Suprapubic skin (tissue), 4 donors: ENCODE measurements at places on chromosomes 2 and 18.

DNA sequence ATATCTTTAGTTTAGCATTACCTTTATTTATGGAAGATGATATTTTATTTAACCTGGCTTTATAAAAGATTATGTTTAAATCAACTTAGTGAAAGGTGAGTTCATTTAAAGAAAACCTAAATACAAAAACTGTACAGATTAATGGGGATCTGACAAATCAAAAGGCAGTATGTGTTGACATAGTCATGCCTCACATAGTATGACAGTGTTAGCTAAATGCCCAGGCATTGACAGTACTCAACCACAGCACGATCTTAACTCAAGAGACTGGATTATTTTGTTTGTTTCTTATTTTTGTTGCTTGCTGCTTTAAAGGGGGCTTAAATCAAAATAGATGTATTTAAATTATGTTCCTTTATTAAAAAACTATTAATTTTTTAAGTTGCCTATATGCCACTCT lies 7.8 kb downstream of the DOK6 start:
- H3K27ac ChIP-seq: no peak overlapping the region
- no peaks in the 10 kb centered on the region for H3K36me3 ChIP-seq
- no peak for DNase-seq
- no peak overlapping the region for H3K4me3 ChIP-seq

DNA sequence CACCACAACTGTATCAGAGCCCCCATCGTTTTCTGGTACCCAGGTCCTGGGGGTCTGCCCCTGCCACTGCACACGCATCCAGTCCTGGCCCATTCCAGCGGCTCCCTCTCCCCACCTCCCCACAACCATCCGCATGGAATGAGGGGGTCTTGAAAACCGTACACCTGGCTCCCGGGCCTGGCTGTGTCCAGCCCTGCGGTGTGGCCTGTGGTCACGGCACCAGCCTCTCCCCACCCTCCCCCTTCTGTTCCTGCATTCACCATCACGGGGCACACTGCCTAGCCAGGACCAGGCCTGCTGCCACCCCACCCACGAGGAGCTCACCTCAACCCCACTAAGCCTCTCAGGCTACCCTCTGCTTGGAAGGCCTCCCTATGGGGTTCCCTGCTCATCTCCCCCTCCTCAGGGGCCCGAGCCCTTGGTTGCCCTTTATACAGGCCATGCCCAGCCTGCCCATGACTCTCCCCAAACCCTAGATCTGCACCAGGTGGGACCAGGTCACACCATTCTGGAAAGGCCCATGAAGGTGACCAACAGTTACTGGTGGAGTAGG lies 11.4 kb downstream of the GPR35 start:
- H3K4me3 ChIP-seq: no peak overlapping the region
- no peak for DNase-seq
- no peak overlapping the region for H3K27ac ChIP-seq
- no peaks in the 10 kb centered on the region for H3K27me3 ChIP-seq
- no peaks in the 10 kb centered on the region for H3K4me1 ChIP-seq

- H3K4me3 ChIP-seq: no peak overlapping the region
- no peak for DNase-seq
- no peak overlapping the region for H3K27ac ChIP-seq
- no peaks in the 10 kb centered on the region for H3K36me3 ChIP-seq
Measured at GRCh38 chr2:223315813-223316212, 263.8 kb downstream of the KCNE4 start.

DNA sequence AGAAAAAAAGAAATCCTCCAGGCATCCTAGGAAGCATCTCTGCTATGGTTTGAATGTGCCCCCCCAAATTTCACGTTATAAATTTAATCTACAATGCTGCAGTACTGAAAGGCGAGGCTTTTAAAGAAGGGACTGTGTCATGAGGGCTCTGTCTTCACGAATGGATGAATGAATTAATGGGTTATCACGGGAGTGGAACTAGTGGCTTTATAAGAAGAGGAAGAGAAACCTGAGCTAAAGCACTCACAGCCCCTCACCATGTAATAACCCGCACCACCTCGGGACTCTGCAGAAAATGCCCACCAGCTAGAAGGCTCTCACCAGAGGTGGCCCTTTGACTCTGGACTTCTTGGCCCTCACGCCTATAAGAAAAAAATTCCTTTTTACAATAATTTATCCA lies 27.6 kb downstream of the RNU4ATAC start:
- no peaks in the 10 kb centered on the region for H3K36me3 ChIP-seq
- no peak overlapping the region for H3K4me3 ChIP-seq
- peaks cover 4% of the 10 kb centered on the region for H3K4me1 ChIP-seq
- no peaks in the 10 kb centered on the region for H3K27me3 ChIP-seq
- no peak for DNase-seq

- no peaks in the 10 kb centered on the region for H3K4me1 ChIP-seq
- H3K36me3 ChIP-seq: no peaks in the 10 kb centered on the region
- DNase-seq: no peak
- no peak overlapping the region for H3K27ac ChIP-seq
Measured at GRCh38 chr2:82826437-82826836, 1632.6 kb downstream of the SUCLG1 start.

DNA sequence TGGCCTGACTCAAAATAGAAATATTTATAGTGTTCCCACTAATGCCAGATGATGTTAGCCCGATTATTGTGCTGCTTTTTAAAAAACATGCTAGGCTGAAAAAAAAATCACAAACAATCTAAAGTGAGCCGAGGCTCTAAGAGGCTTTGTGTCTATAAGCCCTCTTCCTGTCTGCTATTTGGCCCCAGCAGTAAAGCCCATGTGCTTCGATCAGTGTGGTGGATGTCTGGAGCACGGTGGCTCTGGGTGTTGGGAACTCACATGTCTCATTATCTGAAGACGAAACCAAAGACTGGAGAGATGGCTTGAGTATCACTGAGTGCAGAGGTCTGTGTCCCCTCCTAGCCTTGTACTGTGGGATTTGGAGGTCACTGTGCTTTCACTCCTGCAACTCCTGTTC lies 55.1 kb downstream of the INO80C start:
- no peaks in the 10 kb centered on the region for H3K27me3 ChIP-seq
- no peak overlapping the region for H3K4me3 ChIP-seq
- H3K27ac ChIP-seq: no peak overlapping the region
- DNase-seq: no peak
- no peaks in the 10 kb centered on the region for H3K36me3 ChIP-seq

- no peak overlapping the region for H3K27ac ChIP-seq
- H3K4me1 ChIP-seq: no peaks in the 10 kb centered on the region
- H3K4me3 ChIP-seq: no peak overlapping the region
- no peaks in the 10 kb centered on the region for H3K27me3 ChIP-seq
- no peak for DNase-seq
- H3K36me3 ChIP-seq: no peaks in the 10 kb centered on the region
Measured at GRCh38 chr2:59770651-59771050, 782.8 kb downstream of the BCL11A start.

GRCh38 chr2:176174382-176174823 lies 14.1 kb upstream of the HOXD1 start:
- no peak for DNase-seq
- peaks cover 95% of the 10 kb centered on the region for H3K27me3 ChIP-seq
- H3K36me3 ChIP-seq: no peaks in the 10 kb centered on the region
- peaks cover 25% of the 10 kb centered on the region for H3K4me1 ChIP-seq
- no peak overlapping the region for H3K4me3 ChIP-seq

DNA sequence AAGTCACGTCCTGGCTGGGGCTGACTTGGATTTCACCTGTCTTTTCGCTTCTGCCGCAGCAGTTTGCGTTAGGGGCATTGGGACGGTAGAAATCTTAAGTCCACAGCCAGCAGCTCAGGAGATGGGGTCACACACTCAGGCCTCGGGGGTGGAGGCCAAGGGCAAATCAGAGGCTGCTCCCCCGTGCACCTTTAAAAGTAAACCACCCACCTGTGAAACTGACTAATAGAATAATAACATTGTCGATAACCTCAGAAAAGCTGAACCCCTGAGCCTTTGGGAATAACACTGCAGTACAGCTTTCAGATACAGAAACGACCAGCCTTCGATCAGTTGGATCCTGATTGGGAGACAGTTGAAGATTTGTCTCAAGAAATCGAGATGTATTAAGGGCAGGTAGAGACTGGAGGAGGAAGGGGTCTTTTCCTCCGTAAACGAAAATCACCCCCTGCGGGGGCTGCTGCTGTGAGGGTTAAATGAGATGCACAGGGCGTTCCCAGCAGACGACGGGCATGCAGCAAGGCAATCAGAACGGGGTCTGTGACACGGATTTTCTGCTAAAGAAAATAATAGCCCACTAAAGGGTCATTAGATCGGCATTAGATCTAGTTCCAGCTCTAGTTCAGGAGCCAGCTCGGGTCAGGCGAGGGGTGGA lies 16.4 kb upstream of the NFATC1 start:
- DNase-seq: no peak
- H3K27me3 ChIP-seq: peaks cover 4% of the 10 kb centered on the region
- no peak overlapping the region for H3K27ac ChIP-seq
- H3K36me3 ChIP-seq: peaks cover 26% of the 10 kb centered on the region
- H3K4me3 ChIP-seq: no peak overlapping the region

DNA sequence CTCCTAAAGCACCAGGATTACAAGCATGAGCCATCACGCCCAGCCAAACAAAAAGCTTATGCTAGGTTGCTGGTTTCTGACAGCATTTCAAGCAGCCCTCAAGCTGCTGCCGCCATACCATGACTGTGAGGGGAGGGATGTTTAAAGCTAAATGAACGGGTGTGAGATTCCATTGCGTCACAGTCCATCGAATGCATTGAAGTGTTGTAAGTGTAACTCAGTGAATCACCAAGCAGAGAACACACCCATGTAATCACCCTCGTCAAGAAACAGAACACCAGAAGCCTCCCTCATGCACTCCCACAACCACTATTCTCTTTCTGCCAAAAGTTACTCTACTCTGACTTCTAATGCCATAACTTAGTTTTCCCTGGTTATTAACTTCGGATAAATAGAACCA lies 32.8 kb upstream of the MC5R start:
- no peaks in the 10 kb centered on the region for H3K36me3 ChIP-seq
- H3K27me3 ChIP-seq: peaks cover 1% of the 10 kb centered on the region
- DNase-seq: no peak
- H3K4me1 ChIP-seq: no peaks in the 10 kb centered on the region
- H3K4me3 ChIP-seq: no peak overlapping the region

DNA sequence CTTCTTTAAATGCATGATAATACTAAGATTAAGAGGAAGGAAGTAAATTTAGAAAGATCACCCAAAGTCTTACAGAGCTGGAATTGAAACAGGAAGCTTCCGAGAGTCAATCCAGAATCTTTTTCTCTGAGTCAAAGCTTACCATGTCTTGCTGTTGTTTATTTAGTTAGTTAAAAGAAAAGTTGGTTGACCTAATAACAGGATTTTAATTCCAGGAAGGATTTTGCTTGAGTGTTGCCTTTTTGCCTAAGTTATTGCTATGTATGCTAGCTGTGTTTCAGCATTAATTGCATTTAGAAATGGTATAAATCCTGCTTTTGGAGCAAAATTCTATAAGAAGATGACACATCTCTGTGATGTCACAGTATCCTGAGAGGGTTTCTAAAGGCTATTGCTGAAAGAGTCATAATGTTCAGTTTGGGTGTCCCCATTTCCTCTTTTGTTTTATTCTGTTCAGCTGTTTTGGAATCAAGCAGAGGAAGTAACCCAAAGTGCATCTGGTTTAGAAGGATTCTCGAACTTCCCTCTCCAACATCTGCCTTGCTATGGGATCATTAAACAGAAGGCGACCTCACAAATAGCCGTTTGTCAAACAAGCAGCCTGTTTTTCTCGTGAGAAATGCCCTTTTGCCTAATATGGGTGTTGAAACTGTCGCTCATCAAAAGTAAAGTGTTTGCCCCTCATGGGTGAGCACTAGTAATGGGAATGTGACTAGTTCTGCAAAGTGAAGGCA lies 271.5 kb upstream of the MMADHC start:
- peaks cover 13% of the 10 kb centered on the region for H3K4me1 ChIP-seq
- no peaks in the 10 kb centered on the region for H3K36me3 ChIP-seq
- peak overlapping the region; percentile 45 for H3K27ac ChIP-seq
- no peak for DNase-seq

DNA sequence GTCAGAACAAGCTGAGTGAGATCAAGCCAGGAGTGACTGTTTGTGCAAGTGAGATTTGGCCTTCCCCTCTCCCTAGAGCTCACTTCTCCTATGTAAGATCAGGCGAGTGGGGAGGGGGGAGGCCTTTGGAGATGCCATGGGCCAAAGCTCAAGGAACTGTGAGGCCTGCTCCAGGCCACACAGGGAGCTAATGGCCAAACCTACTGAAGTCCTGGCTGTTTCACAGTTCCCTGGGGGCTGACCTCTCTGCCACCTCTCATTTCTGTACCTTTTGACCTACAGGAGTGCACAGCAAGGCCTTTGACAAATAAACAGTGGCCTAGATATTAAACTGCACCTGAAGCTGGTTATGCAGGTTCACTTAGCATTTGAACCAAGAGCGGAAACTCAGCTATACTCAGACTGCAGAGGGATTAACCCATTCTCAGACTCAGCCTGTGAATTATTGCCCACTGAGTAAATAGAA lies 235.0 kb upstream of the NT5C1B start:
- H3K36me3 ChIP-seq: no peaks in the 10 kb centered on the region
- no peak overlapping the region for H3K4me3 ChIP-seq
- no peaks in the 10 kb centered on the region for H3K27me3 ChIP-seq
- no peak overlapping the region for H3K27ac ChIP-seq
- peaks cover 5% of the 10 kb centered on the region for H3K4me1 ChIP-seq

GRCh38 chr2:204109681-204110080 lies 173.1 kb downstream of the ICOS start:
- H3K27me3 ChIP-seq: no peaks in the 10 kb centered on the region
- H3K36me3 ChIP-seq: no peaks in the 10 kb centered on the region
- no peak overlapping the region for H3K4me3 ChIP-seq
- DNase-seq: no peak
- H3K4me1 ChIP-seq: peaks cover 32% of the 10 kb centered on the region
- H3K27ac ChIP-seq: no peak overlapping the region

GRCh38 chr2:30679426-30680088 lies 127.7 kb downstream of the CAPN13 start:
- DNase-seq: no peak
- no peak overlapping the region for H3K4me3 ChIP-seq
- no peaks in the 10 kb centered on the region for H3K36me3 ChIP-seq

DNA sequence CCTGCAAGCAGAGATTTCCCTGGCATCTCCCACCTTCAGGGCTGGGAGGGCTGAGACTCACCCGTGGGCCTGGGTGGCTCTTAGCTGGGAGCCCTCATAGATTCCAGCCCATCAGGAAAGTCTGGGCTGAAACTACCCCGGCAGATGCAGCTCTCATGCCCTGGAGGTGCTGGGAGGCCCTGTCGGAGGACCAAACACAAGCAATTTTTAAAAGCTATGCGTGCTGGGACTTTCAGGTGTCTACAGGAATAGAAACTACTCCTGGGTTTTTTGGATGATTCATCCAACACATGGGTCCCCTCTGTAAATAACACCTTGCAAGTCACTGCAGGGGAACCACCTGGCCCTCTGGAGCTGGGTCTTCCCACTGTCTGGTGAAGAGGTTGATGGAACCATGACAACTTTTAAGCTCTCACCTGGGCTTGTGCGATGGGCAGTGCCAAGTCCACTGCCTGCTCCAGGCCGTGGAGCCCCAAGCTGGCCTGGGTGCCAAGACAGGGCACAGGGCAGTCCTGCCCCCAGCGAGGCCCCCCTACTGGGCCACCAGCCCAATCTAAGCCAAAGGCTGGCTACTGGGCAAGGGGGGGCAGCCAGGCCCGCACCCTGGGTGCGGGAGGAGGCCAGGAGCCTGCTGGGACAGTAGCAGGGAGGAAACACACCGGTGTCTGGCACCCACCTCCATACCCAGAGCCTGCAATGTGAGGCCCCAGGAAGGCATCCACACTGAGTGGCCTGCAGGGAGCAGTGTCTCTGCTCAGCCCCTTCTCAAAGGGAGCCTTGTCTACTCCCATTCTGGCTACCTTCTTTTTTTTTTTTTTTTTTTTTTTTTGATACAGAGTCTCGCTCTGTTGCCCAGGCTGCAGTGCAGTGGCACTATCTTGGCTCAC lies 1.1 kb upstream of the GPR55 start:
- peaks cover 21% of the 10 kb centered on the region for H3K27me3 ChIP-seq
- no peak overlapping the region for H3K27ac ChIP-seq
